ENCODE measurements at places on chromosomes 16 and 17. TPM values are rescaled to one million over a fixed set of nuclear protein-coding genes. Genes with fewer than 3 reads are reported as not detected.

Gene HEXD
- total RNA-seq = 26.0 TPM

GRCh38 chr16:35194681-35195080 is 1735.3 kb downstream of the TP53TG3F start:
- no peak for DNase-seq

Gene SLC4A1
- total RNA-seq = not detected

Gene CD300C
- 0.14 TPM for total RNA-seq

Gene SMTNL2
- total RNA-seq = not detected

GRCh38 chr16:49129935-49130334 is 151.7 kb downstream of the CBLN1 start:
- no peak for DNase-seq

DNA sequence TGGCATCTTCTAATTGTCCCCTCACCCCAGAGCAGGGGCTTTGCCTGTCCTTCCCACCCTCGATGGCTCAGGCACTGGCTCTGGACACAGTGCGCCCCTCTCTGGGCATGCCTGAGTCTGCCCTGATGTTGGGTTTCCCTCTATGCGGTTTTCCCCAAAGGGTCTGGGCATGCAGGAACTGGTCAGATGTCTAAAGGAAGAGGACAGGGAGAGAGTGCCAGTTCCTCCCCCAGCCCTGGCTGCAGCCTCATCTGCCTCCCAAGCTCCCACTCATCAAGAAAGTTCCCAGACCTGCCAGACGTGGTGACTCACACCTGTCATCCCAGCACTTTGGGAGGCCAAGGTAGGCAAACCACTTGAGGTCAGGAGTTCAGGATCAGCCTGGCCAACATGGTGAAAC is 41.3 kb upstream of the PABPN1L start:
- DNase-seq = no peak

All from activated CD4-positive, alpha-beta memory T cell treated with anti-CD3 and anti-CD28 coated beads for 36 hours (primary cell).